ENCODE measurements at places on chromosomes 4 and X.
A peak's percentile ranks its signal among the peaks of the same experiment; 100 is the strongest.

- DNase-seq = no peak
Observed at GRCh38 chr4:78166622-78167021, 109.5 kb downstream of the FRAS1 start.

DNA sequence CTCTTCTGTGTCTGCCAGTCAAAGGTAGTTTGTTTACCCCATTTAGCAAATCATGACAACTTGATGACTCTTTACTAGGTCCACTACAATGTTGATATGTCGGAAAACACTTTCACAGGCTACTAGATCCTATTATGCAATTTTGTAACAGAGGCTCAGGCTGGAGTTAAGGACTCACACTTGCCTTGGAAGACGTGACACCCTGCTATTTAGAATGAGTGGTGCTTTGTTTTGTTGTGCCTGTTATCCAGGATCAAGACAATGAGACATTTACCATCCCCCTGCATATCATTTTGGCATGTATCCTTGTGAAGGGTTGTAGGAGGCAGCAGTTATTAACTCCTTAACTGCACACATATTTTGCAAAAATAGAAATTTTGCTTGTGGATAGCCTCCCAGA is 263.7 kb downstream of the IL1RAPL1 start:
- DNase-seq = no peak

- no peak for DNase-seq
Observed at GRCh38 chr4:24927049-24927448, 14.2 kb upstream of the CCDC149 start.

GRCh38 chrX:150282953-150283352 is 80.2 kb upstream of the MAMLD1 start:
- DNase-seq = no peak

GRCh38 chrX:145464650-145465049 is 217.3 kb downstream of the SPANXN1 start:
- no peak for DNase-seq

DNA sequence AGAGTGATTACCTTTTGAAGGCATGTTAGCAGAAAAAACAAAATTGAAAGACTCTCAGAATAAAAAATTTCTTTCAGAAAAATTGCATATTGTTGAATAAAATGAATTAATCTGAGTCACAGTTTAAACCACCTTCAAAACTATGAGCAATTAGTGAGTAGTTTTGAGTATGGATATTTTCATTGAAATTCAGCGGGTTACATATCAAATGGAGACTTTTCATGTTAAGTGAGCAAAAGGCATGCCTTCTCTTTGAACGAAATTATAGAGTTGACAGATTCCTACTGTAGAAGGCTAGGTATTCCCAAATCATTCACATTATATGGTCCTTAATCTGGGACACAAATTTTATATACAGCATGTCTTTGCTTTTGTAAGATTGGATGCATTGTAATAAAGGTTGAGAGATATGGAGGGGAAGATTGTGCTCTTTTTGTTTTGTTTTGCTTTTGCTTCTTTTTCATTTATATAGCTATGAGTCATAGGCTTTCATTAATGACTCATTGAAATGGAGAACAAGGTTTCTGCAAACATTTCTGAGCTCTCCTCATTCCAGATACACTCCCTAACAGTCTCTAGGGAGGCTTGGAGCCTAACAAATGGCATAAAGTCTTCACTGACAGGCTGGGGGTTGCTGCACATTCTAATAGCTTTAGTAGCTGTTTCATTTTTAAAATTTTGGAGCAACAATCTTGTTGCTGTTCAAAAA is 21.6 kb downstream of the PCDH18 start:
- DNase-seq = no peak

DNA sequence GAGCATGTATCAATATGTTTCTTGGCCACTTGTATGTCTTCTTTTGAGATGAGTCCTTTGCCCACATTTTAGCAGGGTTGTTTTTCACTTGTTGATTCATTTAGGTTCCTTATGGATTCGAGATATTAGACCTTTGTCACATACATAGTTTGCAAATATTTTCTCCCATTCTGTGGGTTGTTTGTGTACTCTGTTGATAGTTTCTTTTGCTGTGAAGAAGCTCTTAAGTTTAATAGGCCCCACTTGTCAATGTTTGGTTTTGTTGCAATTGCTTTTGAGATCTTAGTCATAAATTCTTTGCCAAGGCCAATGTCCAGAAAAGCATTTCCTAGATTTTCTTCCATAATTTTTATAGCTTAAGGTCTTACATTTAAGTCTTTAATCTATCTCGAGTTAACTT is 280.7 kb upstream of the GALNT7 start:
- no peak for DNase-seq

DNA sequence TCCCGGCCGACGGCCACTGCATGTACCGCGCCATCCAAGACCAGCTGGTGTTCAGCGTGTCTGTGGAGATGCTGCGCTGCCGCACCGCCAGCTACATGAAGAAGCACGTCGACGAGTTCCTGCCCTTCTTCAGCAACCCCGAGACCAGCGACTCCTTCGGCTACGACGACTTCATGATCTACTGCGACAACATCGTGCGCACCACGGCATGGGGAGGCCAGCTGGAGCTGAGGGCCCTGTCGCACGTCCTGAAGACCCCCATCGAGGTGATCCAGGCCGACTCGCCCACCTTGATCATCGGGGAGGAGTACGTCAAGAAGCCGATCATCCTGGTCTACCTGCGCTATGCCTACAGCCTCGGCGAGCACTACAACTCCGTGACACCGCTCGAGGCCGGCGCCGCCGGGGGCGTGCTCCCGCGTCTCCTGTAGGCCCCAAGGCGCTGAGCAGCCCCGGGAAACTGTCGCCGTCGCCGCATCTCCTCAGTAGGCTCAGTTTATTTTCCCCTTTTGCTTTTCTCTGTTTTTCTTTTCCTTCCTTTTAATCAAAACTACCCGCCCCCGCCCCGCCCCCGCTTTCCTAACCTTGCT is 799 bp downstream of the OTUD6A start:
- no peak for DNase-seq

- no peak for DNase-seq
Observed at GRCh38 chrX:15988661-15989603, 134.3 kb upstream of the AP1S2 start.

DNA sequence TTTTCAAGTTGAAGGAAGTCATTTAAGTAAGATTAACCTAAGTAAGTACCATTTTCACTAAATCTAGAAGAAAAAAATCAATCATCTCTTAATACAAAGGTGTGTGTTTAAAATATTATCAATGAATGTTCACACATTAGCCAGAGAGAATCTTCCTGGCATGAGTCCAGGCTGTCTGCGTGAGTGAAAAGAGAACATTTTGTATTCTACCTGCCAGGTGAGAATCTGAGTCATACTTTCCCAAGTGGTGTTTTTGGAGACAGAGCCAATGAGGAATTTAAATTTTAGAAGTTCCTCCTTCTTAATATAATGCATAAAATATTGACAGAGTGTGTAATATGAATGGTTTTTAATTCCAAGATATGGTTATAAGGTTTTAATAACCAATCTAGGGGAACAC is 371.8 kb upstream of the NR3C2 start:
- no peak for DNase-seq

DNA sequence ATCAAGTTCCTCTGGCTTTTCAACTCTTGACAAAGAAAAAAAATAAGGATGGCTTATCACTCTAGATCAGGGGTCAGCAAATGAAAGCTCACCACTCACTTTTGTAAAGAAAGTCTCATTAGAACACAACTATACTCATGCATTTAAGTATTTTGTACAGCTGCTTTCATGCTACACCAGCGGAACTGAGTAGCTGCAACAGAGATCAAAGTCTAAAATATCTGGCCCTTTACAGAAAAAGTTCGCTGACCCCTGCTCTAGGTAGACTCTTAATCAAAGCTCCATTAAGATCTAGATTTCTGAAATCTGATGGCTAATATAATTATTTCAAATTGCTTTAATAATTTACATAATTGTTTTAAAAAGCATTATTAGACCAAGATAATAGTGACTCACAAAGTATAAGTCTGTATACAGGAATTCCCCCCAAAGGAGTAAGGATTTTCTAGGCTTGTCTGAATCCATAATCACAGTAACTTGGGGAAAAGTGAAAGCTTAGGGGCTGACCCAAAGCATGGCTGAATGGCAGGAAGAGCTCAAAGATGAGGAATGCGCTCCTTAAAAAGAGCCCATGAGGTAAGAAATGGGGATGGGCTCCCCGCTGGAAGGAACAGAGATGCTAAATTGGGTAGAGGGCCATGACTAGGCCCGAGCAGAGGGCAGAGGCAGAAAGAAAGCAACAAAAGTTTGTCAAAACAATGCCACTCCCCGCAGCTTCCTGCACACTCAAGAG is 140.3 kb downstream of the SH3KBP1 start:
- no peak for DNase-seq

GRCh38 chr4:32771491-32771890 is 2051.3 kb downstream of the PCDH7 start:
- DNase-seq = no peak

GRCh38 chrX:141341743-141342142 is 99.4 kb upstream of the SPANXC start:
- DNase-seq = no peak

DNA sequence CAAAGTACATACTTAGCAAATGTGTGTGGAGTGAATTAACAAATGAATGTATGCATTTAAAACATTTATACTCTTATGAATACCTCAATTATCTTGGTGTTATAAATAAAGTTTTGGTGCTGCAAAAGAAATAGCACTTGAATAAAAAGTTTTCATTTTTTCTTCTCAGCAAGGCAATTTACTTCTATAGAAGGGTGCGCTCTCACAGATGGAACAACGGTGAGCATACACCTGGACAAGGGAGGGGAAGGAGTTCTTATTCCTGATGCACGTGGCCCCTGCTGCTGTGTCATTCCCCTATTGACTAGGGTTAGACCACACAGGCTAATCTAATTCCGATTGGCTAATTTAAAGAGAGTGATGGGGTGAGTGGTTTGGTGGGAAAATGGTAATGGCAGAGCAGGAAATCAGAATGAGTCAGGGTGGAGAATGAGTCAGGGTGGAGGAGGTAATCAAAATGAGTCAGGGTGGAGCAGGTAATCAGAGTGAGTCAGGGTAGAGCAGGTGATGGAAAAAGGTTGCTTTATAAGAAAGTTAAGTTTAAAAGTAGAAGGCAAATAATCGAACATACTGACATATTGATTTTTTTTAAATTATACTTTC is 28.2 kb upstream of the PGK1 start:
- no peak for DNase-seq

DNA sequence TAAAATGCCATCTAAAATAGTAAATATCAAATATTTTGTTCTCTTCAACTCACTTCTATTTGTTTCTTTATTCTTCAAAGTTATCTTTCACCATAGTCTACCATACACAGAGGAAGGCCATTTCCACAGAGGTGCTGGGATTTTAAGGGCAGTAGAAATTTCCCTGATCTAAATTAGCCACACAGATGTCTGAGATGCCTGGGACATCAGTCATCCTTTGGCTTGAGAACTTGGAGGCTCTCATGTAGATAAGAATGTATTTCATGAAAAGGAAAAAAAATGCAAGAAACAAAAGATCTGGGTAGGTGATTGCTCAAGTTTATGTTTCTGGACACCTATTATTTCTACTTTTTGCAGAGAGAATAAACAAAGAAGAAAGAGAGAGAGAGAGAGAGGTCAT is 1008.2 kb downstream of the NLGN4X start:
- DNase-seq = no peak

DNA sequence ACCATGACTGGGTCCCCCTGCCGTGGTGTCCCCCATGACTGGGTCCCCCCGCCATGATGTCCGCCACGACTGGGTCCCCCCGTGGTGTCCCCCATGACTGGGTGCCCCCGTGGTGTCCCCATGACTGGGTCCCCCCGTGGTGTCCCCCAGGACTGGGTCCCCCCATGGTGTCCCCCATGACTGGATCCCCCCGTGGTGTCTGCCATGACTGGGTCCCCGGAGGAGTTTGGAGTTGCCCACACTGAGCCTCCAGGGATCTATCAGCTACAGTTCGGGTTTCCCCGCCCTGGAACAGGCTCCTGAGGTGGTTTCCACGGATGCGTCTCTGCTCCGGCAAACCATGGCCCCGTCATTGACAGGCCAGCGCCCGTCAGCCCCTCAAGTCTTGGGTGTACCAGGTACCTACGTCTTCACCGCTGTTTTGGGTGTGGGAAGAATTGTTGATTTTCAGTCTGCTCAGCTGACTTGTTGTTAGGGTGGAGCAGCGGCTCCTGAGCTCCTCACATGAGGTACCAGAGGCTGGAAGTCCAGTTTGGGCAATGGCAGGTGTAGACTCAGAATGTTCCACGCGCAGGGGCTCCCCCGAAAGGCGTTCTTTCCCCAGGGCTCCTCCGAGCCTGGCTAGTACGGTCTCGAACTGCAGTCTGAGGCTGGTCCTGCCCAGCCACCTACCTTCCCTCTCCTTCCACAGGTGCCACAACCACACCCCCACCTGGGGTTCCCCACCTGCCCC is 8.3 kb upstream of the PDE6B start:
- no peak for DNase-seq

DNA sequence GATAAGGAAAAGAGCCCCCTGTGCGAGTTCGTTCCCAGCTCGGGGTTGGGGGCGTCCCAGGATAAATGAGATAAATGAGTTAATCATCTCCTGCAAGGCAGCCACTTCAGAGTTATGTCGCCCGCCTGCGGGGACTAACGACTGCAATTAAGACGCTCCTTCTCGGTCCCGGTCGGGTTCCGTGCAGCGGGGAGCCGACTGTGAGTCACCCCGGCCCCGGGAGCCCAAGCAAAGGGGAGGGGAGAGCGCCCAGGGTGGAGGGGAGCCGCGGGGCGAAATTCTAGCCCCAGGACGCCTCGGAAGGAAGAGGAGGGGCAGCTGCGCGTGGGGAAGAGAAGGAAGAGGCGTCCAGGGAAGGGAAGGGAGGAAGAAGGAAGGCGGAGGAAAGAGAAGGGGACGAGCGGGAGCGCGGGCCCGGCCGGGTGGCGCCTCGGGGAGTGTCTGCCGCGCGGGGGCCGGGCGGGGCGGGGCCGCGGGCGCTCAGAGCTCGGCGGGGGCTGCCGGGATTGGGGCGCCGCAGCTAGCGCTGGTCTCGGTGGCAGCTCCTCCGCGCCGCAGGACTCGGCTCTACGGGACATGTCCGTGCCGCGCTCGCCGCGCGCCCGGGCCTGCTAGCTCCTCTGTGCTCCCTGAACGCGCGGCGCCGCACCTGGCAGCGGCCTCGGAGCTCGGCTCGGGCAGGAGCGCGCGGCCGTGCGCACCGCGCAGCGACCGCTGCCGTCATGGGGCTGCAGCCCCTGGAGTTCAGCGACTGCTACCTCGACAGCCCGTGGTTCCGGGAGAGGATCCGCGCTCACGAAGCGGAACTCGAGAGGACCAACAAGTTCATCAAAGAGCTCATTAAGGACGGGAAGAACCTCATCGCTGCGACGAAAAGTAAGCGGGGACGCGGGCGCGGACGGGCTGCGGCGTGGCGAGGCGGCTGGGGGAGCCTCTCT is at the start of gene ARHGAP10:
ARHGAP10 (plus strand) TSS at position 509 of the 938 bp plus-strand sequence; CDS start at position 723, 214 bp downstream.
- DNase-seq = peak; percentile 65

DNA sequence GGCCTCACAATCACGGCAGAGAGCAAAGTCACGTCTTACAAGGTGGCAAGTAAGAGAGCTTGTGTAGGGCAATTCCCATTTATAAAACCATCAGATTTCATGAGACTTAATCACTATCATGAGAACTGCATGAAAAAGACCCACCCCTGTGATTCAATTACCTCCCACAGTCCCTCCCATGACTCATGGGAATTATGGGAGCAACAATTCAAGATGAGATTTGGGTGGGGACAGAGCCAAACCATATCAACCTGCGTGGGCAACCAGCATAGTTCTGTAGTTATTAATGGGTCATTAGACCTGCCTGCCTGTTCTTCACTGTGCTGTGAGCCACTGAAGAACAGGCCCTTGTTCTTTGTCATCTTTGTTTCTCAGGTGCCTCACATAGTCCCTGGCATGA is 593.7 kb upstream of the BOD1L1 start:
- DNase-seq = no peak

GRCh38 chrX:42628471-42628870 is 149.5 kb downstream of the PPP1R2C start:
- no peak for DNase-seq

Data from CD4-positive, alpha-beta T cell treated with Interleukin-10 for 1 hour (primary cell).